ENCODE measurements at places on chromosomes 13 and 19. TPM values are rescaled to one million over a fixed set of nuclear protein-coding genes. Genes with fewer than 3 reads are reported as not detected.

GRCh38 chr19:37899966-37900365 is 6.4 kb downstream of the WDR87 start:
- H3K27ac ChIP-seq, result no peak overlapping the region
- H3K36me3 ChIP-seq, result no peaks in the 10 kb centered on the region
- no peak overlapping the region for H3K4me3 ChIP-seq
- DNase-seq, result no peak
- H3K27me3 ChIP-seq, result no peaks in the 10 kb centered on the region
- H3K4me1 ChIP-seq, result peaks cover 3% of the 10 kb centered on the region

GRCh38 chr13:34156841-34157365 is 339.0 kb downstream of the RFC3 start:
- H3K36me3 ChIP-seq, result no peaks in the 10 kb centered on the region
- peaks cover 31% of the 10 kb centered on the region for H3K4me1 ChIP-seq
- H3K27me3 ChIP-seq, result no peaks in the 10 kb centered on the region

TBC1D17 gene
- total RNA-seq, result 71.9 TPM

AP1M2 gene
- not detected for total RNA-seq

GRCh38 chr19:5152013-5152763 is 183.3 kb downstream of the KDM4B start:
- H3K4me3 ChIP-seq, result no peak overlapping the region
- H3K36me3 ChIP-seq, result peaks cover 3% of the 10 kb centered on the region
- no peak overlapping the region for H3K27ac ChIP-seq

GRCh38 chr13:74129500-74130191 is 4.6 kb downstream of the KLF12 start:
- no peaks in the 10 kb centered on the region for H3K27me3 ChIP-seq
- H3K36me3 ChIP-seq, result no peaks in the 10 kb centered on the region
- no peak overlapping the region for H3K4me3 ChIP-seq
- DNase-seq, result no peak

SSC5D gene
- 22.1 TPM for total RNA-seq

DNA sequence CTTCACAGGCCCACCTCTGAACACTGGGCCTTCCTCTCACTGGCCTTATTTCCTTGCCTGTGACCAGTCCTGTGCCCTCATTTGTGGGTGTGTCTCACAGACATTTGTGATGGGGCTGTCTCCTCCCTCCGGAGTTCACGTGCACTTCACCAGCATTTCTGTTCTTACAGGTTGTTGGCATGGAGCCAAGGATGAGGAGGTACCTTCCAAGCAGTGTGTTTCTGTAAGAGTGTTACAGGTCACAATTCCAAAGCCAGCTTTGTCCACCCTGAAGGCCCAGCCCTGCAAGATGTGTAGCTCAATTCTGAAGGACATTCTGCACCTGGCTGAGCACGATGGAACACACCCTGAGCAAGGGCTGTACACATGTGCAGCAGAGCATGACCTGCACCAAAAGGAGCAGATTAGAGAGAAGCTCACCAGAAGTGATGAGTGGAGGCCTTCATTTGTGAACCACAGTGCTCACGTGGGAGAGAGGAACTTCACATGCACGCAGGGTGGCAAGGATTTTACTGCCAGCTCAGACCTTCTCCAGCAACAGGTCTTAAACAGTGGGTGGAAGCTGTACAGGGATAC is 8.1 kb downstream of the ZNF749 start:
- no peak for DNase-seq
- H3K4me3 ChIP-seq, result no peak overlapping the region
- no peak overlapping the region for H3K27ac ChIP-seq
- H3K27me3 ChIP-seq, result no peaks in the 10 kb centered on the region
- H3K4me1 ChIP-seq, result no peaks in the 10 kb centered on the region

GRCh38 chr19:33487901-33488800 is 33.4 kb downstream of the PEPD start:
- H3K4me3 ChIP-seq, result no peak overlapping the region
- H3K27me3 ChIP-seq, result no peaks in the 10 kb centered on the region
- peaks cover 7% of the 10 kb centered on the region for H3K36me3 ChIP-seq

OR7A5 gene
- total RNA-seq, result not detected

SIGLEC8 gene
- not detected for total RNA-seq

GRK1 gene
- 0.24 TPM for total RNA-seq

DNA sequence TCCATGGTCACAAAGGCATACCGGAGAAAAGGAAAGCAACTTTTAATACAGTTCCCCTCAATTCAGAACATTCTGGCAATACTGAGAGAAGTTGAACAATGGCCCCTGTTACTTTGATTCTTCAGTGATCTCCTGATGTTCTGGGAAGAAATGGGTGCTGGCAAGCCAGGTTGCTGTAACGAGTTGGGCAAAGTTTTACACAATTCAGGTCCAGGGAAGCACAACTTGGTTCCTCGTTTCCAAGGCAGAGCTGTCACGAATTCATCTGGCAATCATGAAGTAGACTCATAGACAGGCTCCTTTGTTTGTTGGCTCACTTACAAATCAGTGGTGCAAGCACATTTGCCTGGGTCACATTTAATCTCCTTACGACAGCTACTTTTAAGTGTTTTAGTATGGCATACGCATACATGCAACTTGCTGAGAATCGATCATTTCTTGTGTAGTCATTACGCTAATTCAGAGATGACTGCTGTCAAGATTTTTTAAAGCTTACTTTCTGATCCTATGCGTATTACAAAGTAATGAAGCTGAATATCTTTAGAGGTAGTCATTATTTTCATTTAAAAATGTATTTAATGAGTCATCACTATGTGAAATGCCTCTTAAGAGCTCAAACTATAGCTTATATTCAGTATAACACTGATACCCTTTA is 174.7 kb downstream of the GPC5 start:
- H3K27ac ChIP-seq, result peak overlapping the region; percentile 75
- H3K27me3 ChIP-seq, result no peaks in the 10 kb centered on the region
- H3K4me3 ChIP-seq, result no peak overlapping the region
- DNase-seq, result no peak
- peaks cover 39% of the 10 kb centered on the region for H3K4me1 ChIP-seq

GRCh38 chr13:99303863-99304521 is 3.2 kb downstream of the GPR183 start:
- H3K36me3 ChIP-seq, result peaks cover 9% of the 10 kb centered on the region
- H3K27ac ChIP-seq, result no peak overlapping the region
- no peak overlapping the region for H3K4me3 ChIP-seq
- no peaks in the 10 kb centered on the region for H3K27me3 ChIP-seq
- DNase-seq, result no peak

DNA sequence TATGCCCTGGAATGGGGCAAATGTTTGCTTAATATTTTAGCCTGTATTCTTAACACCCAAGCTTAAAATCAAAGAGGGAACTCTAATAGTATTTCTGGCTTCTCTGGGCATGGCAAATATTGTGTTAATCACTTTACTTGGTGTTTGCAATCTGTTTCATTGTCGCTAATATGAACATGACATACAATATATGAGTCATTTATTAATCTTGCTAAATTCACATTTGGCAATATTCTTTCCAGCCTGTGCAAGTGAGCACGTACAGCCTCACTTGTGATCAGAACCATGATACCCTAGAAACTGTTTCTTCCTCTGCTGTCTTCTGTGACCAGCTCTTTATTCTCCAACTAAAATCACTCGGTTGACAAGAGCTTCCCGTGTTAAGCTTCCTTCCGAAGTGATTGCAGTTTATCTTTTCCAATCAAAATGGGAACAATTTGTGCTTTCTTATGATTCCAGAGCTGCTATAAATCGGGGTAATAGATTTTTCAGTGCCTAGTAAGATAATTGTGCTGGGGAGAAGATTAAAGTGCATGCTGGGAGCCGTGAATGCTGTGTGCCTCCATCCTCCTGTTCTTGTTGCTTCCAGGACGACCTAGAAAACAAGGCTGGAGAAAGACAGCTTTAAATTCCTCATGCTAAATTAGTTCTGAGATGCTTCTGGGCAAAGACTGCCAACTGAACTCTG is 153.0 kb upstream of the TMTC4 start:
- no peaks in the 10 kb centered on the region for H3K4me1 ChIP-seq
- no peaks in the 10 kb centered on the region for H3K27me3 ChIP-seq
- no peaks in the 10 kb centered on the region for H3K36me3 ChIP-seq
- DNase-seq, result no peak
- H3K4me3 ChIP-seq, result no peak overlapping the region

WASF3 gene
- total RNA-seq, result 17.1 TPM

- peaks cover 3% of the 10 kb centered on the region for H3K36me3 ChIP-seq
- no peak overlapping the region for H3K27ac ChIP-seq
- DNase-seq, result no peak
- H3K4me1 ChIP-seq, result peaks cover 3% of the 10 kb centered on the region
These were observed 22.9 kb downstream of the COMP start for GRCh38 chr19:18768046-18768771.

DNA sequence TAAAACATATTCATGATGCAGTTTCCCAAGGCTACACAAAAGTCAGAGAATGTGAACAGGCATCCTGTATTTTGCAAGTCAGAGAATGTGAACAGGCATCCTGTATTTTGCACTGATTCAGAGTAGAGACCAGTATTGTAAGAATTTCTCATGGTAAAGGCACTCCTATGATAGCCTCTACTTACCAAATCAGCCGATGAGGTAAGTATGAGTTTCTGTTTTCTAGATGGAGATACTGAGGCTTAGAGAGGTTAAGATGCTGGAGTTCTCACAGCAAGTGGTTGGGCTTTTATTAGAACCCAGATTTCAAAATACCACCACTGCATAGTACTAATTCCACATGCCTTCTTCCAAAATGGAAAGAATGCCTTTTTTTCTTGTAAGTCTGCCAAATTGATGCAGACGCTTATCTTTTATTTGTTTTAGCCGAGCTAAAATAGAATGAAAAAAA is 12.3 kb downstream of the TPT1 start:
- no peaks in the 10 kb centered on the region for H3K27me3 ChIP-seq
- DNase-seq, result no peak
- H3K36me3 ChIP-seq, result no peaks in the 10 kb centered on the region
- H3K27ac ChIP-seq, result peak overlapping the region; percentile 88

GRIK5 gene
- total RNA-seq, result 0.38 TPM

GRCh38 chr13:75325711-75326110 is 156.3 kb downstream of the TBC1D4 start:
- DNase-seq, result no peak
- peaks cover 8% of the 10 kb centered on the region for H3K4me1 ChIP-seq
- H3K27ac ChIP-seq, result no peak overlapping the region

DLL3 gene
- total RNA-seq, result 0.62 TPM

DNA sequence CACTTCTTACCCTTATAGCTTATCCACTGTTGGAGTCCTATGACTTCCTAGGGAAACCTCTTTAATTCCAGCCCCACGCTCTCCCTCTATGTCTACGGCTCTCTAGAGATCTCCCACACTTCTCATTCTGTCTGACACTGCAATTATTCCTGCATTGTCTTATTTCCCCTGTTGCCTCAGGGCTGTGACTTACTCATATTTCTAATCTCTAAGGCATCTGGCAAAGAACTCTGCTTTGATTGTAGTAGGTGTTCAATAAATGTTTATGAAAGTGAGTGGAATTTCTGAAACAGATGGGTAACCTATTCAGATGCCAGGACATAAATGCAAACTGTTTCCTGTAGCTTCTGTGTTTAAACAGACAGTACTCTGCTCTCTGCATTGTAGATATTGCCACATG is 102.4 kb upstream of the SERTM1 start:
- H3K4me1 ChIP-seq, result no peaks in the 10 kb centered on the region
- no peak for DNase-seq
- no peak overlapping the region for H3K4me3 ChIP-seq
- no peaks in the 10 kb centered on the region for H3K36me3 ChIP-seq

All from osteocyte (in vitro differentiated cells).